ENCODE measurements at places on chromosomes 11 and 22. TPM values are rescaled to one million over a fixed set of nuclear protein-coding genes. Genes with fewer than 3 reads are reported as not detected.

The IL17REL gene
- polyA plus RNA-seq: not detected

The TUBA8 gene
- polyA plus RNA-seq: 0.18 TPM

The GNAZ gene
- polyA plus RNA-seq: not detected

The OR8H1 gene
- polyA plus RNA-seq: not detected

The OPCML gene
- not detected for polyA plus RNA-seq

The C22orf31 gene
- not detected for polyA plus RNA-seq

The CCDC85B gene
- 24.4 TPM for polyA plus RNA-seq

The CCDC81 gene
- 0.24 TPM for polyA plus RNA-seq

The MMP10 gene
- polyA plus RNA-seq: not detected

The IL18 gene
- polyA plus RNA-seq: 16.2 TPM

The NFAM1 gene
- polyA plus RNA-seq: 71.0 TPM

The ANO1 gene
- not detected for polyA plus RNA-seq

The GGTLC3 gene
- not detected for polyA plus RNA-seq

The OR8A1 gene
- polyA plus RNA-seq: not detected

The OR2AG2 gene
- polyA plus RNA-seq: not detected

The WNT11 gene
- 0.21 TPM for polyA plus RNA-seq

The OR5I1 gene
- not detected for polyA plus RNA-seq

The OR8H3 gene
- polyA plus RNA-seq: not detected

The PKNOX2 gene
- not detected for polyA plus RNA-seq

The ENTHD1 gene
- polyA plus RNA-seq: not detected

The C11orf86 gene
- polyA plus RNA-seq: not detected

The PSMA1 gene
- polyA plus RNA-seq: 201 TPM

The PRAME gene
- not detected for polyA plus RNA-seq

The GLB1L3 gene
- not detected for polyA plus RNA-seq

The MYEOV gene
- polyA plus RNA-seq: not detected

The APOC3 gene
- not detected for polyA plus RNA-seq

The HTR3B gene
- polyA plus RNA-seq: 0.05 TPM

The FOLR2 gene
- 67.1 TPM for polyA plus RNA-seq

The YAP1 gene
- polyA plus RNA-seq: not detected

The OR5P2 gene
- not detected for polyA plus RNA-seq

The GSC2 gene
- polyA plus RNA-seq: not detected

The DEUP1 gene
- polyA plus RNA-seq: not detected

The CD3D gene
- 2.2 TPM for polyA plus RNA-seq

The CFAP300 gene
- polyA plus RNA-seq: not detected

The OR8K3 gene
- polyA plus RNA-seq: not detected

The CNGA4 gene
- not detected for polyA plus RNA-seq

The MS4A14 gene
- polyA plus RNA-seq: 6.8 TPM

The SHANK2 gene
- polyA plus RNA-seq: not detected

The MAFF gene
- 67.3 TPM for polyA plus RNA-seq

The MOGAT2 gene
- not detected for polyA plus RNA-seq

The DNAJB7 gene
- not detected for polyA plus RNA-seq

The C11orf65 gene
- polyA plus RNA-seq: not detected

Data from CD14-positive monocyte (primary cell).